A673 (cell line): ENCODE measurements at places on chromosomes 13 and 19. TPM values are rescaled to one million over a fixed set of nuclear protein-coding genes. Genes with fewer than 3 reads are reported as not detected.

The C13orf46 gene
- total RNA-seq = 3.1 and 3.6 TPM in 2 replicates

The C1QTNF9B gene
- not detected in 2 replicates for total RNA-seq

The SMAD9 gene
- 23.3 and 24.6 TPM in 2 replicates for total RNA-seq

The PCDH9 gene
- total RNA-seq = 5.8 TPM in 2 replicates

The NDUFA3 gene
- 144 and 148 TPM in 2 replicates for total RNA-seq

The ZNF222 gene
- total RNA-seq = 7.3 and 9.3 TPM in 2 replicates

The LILRB3 gene
- not detected in 2 replicates for total RNA-seq

The ACER1 gene
- not detected in 2 replicates for total RNA-seq

The SELENOV gene
- not detected in 2 replicates for total RNA-seq
